Neural crest cell (in vitro differentiated cells): ENCODE measurements at places on chromosomes 12 and 14.

- no peak for DNase-seq
These were observed 3.5 kb downstream of the B3GNT4 start for GRCh38 chr12:122206976-122207375.

DNA sequence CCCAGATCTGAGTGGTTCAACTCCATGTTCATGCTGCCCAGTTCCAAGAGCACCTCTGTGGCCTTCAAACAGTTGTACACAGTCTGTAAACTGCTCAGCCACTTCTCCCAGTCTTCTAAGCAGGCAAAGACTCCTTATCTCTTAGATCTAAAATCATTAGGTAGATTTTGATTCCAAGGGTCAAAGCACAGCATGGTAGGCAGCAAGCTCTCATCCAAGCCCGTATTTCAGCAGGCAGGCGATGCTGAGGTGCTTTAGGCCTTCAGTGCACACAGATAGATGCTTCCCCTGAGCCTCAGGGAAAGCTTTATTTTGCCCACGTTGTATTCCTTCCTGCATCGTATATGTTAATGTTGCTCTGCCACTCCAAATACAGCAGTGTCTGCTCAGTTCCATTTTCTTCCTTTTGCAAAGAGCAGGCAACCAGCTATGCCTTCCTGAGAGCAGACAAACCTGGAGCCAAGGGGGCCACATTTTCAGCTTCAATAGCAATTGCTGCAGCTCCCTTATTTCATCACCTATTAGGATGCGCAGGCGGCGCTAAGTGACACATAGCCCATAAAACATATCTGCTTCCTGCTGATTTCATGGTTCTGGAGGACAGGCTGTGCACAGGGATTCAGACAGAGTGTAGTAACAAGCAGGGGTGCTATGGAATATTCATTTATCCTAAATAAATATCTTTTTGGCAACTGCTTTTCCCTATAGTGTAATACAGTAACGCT is 67.5 kb downstream of the ETV6 start:
- DNase-seq: no peak

- DNase-seq: no peak
These were observed 250.9 kb downstream of the ADGRD1 start for GRCh38 chr12:131204416-131205274.

DNA sequence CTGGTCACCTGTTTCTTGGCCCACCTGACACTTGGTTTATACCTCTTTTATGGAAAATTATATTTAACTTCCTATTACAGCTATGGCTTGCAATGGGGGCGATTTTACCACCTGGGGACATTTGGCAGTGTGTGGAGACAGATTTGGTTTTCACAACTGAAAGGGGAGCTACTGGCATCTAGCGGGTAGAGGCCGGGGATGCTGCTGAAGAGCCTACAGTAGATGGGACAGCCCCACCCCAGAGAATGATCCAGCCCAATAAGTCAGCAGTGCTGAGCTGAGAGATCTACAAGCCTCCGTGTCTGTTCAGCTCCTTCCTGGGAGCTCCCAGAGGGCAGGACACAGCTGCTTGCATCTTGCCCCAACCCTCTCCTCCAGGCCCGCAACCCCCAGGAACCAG is 302.8 kb downstream of the CACNA1C start:
- DNase-seq: no peak

DNA sequence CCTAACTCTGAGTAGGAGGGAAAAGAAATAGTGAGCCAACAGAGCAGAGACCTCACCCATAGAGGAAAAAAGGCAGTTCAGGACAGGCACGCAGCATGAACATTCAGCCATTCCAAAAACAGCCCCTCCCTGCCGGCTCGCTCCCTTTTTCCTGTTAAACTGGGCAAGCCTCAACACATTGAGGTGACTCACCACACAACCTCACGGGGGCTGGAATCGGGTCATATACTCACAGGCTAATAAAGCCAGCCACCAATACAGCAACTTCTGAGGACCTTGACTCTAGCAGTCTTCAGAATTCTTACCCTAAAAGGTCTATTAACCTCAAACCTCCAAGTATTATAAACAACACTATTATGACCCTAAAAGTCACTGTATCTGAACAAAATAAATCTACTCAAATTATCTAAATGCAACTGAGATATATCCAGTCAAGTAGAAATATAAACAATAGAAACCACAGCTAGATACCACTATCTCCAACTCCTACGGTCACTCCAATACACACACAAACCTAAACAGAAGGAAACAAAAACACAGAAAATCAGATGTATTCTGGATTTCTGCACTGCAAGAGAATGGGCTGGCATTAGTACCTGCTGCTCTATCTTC is 6.3 kb downstream of the YBX3 start:
- no peak for DNase-seq

GRCh38 chr12:7127916-7128626 is 618 bp downstream of the RBP5 start:
- DNase-seq: no peak

DNA sequence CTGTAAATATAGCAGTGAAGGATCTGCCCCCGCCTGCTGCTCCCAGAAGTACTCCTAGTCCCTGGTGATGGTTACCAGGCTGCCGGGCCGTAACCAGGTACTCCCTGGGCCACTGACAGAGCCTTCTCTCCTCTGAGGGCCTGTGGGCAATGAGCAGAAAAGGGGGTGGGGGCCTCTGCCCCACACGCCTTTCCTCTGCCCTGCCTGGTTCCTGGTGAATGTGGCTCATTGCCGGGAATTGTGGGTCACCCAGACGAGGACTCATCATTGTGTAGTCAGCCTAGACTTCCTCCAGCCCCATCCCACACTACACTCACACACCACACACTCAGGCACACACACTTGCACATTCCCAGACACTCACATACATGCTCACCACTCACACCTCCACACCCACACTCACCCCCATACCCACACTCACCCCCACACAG is 35.7 kb upstream of the ACTN1 start:
- no peak for DNase-seq

DNA sequence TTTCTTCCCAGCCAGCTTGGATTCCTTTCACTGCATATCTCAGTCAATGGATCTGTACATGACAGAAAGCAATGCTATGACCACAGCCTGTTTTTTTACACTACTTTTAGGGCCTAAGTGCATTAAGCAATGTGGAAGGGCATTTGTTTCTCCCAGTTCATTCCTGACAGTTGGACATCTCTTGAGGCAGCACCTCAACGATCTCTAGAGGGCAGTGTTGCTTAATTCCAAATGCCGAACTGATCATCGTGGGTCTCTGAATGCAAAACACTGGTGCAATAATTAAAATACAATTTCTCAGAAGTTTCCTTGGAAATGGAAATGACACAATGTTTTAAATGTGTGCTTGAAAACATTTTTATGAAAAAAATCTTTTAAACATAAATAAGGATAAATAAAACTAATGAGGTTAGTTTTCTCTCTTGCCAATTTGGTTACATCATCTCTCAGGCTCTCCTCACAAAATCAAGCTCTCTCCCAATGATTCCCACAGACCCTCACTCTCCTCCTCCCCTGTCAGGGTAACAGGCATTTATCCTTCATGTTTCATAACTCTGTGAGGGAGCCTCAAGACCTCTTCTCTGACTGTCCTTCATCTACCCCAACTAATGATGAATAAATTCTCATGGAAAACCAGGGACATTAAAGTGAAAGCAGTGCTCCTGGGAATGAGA is 192.4 kb upstream of the SLC16A7 start:
- DNase-seq: peak; percentile 48

- no peak for DNase-seq
These were observed 18.8 kb upstream of the CATSPERB start for GRCh38 chr14:91750634-91751198.

- DNase-seq: no peak
These were observed 74.1 kb downstream of the NUAK1 start for GRCh38 chr12:106064721-106065021.

DNA sequence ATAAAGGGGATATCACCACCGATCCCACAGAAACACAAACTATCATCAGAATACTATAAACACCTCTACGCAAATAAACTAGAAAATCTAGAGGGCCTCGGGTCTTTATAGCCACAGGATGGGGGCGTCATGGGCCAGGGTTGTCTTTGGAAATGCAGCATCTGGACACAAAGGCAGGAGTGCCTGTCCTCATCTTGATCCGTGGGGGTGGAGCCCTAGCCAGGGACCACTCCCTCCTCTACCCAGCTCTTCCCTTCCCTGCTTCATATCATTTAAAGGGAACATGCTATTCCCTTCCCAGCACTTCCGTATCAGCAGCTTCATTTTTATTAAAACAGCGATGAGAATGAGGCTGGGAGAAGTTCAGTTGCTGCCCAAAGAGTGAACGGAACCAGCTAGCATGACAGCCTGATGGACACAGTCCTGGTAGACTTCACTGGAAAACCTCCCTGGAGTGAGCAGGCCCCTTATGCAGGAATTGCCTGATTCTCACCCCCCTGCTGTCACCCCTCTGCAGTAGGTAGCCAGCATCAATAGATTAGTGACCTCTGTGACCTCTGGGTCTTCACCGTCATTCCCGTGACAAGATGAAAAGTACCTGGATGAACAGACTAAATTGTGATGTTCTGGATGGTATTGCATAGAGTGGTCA is 251.4 kb upstream of the RGS6 start:
- DNase-seq: no peak

DNA sequence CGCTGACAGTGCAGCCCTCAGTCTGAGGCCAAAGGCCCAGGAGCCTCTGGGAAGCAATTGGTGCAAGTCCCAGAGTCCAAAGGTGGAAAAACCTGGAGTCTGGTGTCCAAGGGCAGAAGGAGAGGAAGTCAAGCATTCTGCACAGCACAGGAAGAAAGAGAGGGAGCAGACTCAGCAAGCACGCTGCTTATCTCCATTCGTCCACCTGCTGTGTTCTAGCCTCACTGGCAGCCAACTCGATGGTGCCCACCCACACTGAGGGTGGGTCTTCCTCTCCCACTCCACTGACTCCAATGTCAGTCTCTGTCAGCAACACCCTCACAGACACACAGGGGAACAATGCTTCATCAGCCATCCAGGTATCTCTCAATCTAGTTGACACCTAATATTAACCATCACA is 38.8 kb downstream of the HELB start:
- no peak for DNase-seq

- DNase-seq: no peak
These were observed 34.5 kb downstream of the FBRSL1 start for GRCh38 chr12:132524405-132524804.

- DNase-seq: no peak
These were observed 10.3 kb downstream of the KCTD10 start for GRCh38 chr12:109466821-109467220.

GRCh38 chr12:52413202-52413601 is 7.1 kb upstream of the KRT82 start:
- DNase-seq: no peak

DNA sequence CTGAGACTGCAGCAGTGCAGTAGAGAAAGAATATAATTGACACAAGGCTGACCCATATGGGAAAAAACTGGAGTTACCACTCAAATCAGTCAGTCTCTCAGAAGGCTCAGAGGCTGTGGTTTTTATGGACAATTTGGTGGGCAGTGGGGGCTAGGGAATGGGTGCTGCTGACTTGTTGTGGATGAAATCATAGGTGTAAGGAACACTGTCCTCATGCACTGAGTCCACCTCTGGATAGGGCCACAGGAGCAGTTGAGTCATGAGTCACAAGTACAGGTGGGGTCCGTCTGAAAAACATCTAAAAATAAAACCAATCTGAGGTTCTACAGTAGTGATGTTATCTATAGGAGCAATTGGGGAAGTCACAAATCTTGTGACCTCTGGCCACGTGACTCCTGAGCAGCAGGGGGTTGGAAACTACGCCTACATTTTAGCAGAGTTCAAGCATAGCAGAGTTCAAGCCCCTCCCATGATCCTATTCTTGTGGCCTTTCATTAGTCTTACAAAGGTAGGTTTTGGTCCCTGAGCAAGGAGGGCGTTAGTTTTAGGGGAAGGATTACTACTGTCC is 18.1 kb upstream of the SGPP1 start:
- DNase-seq: no peak

- DNase-seq: no peak
These were observed 37.8 kb downstream of the LLPH start for GRCh38 chr12:66092559-66093269.

- DNase-seq: peak; percentile 9
These were observed 333 bp upstream of the KCNA1 start for GRCh38 chr12:4909410-4909733.

DNA sequence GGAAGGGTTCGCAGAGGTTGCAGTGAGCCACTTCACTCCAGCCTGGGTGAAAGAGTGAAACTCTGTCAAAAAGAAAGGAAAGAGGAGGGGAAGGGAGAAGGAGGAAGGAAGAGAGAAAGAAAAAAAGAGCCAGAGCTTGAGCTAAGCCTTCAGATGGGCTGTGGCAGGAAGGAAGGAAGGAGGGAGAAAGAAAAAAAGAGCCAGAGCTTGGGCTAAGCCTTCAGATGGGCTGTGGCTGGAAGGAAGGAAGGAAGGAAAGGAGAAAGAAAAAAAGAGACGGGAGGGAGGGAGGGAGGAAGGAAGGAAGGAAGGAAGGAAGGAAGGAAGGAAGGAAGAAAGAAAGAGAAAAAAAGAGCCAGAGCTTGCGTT is 13.6 kb upstream of the ANKRD9 start:
- DNase-seq: no peak

DNA sequence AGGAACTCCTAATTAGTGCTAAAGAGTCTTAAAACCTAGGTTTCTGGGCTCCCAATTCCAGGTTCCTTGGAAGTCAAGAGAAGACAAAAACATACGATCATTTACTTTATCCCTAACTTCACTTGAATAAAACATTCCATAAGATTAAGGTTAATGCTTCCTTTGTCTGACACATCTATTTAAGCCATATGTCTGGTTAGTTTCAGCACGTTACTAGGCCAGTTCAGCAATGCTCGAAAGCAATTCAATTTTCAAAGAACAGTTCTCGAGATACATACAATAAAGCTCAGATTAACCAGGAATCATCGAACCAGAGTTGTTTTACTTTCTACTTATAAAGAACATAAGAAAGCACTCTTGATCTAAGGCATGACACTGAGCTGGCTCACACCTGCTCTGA is 68.0 kb upstream of the POC1B start:
- DNase-seq: no peak

DNA sequence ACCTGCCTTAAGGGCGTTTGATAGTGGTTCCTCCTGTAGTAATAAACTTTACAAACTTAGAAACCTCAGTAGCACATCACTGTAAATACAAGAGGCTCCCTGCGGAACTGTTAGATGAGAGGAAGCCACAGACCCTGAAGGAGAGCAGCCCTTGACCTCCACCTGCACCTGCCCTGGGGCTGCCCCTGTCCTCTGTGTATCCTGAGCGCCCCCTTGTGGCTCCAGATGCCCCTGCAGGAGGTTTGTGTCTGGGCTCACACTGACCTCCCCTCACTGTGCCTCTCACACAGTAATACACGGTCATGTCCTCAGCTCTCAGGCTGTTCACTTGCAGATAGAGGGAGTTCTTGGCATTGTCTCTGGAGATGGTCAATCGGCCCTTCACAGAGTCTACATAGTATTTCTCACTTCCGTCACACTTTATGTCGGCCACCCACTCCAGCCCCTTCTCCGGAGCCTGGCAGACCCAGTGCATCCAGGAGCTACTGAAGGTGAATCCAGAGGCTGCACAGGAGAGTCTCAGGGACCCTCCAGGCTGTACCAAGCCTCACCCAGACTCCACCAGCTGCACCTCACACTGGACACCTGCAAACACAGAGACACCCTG is 1059.8 kb downstream of the TMEM121 start:
- no peak for DNase-seq

GRCh38 chr12:11702959-11703358 is 53.5 kb downstream of the ETV6 start:
- DNase-seq: no peak

GRCh38 chr12:2345902-2346301 is 293.1 kb downstream of the CACNA1C start:
- DNase-seq: no peak

- no peak for DNase-seq
These were observed 257.2 kb upstream of the SOX5 start for GRCh38 chr12:24206621-24207020.
